ENCODE measurements at places on chromosomes 7 and 10.

GRCh38 chr10:77164616-77165311 lies 472.8 kb downstream of the KCNMA1 start:
- DNase-seq = no peak

GRCh38 chr10:48205918-48206317 lies 68.6 kb downstream of the FRMPD2 start:
- no peak for DNase-seq

- no peak for DNase-seq
Measured at GRCh38 chr7:139487366-139488080, 4.0 kb upstream of the KLRG2 start.

- no peak for DNase-seq
Measured at GRCh38 chr10:97726636-97727178, 10.2 kb upstream of the ZFYVE27 start.

GRCh38 chr7:71131256-71132126 lies 453 bp upstream of the GALNT17 start:
- peak; percentile 6 for DNase-seq
